Activated T-helper 2 cell treated with anti-CD3 and anti-CD28 coated beads, Interferon-gamma antibody, Interleukin-2, Interleukin-4, amounts not matched to agents 10 μg/mL and 5 μg/mL and 100 μg/mL, durations not matched to agents 14 hours and 24 hours and 36 hours (primary cell): ENCODE measurements at places on chromosomes 1 and 21.

DNA sequence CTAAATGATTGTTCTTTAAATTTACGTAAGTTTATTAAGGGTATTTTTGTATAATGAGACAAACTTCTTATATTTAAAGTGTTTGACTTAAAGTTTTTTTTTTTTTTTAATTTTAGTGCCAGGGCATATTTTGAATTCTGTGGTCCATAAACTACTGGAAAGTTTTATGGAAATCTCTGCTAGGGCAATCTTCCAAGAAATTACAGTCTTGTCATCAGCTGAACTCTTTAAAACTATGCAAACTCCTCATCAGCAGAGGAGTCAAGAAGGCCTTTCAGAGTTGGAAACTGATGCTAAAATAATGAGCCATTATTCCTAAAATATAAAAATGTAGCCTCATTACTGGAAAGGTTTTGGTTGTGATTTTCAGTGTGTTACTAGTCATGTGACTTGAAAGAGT, 1201.9 kb downstream of the BRINP3 start:
- no peak for DNase-seq

DNA sequence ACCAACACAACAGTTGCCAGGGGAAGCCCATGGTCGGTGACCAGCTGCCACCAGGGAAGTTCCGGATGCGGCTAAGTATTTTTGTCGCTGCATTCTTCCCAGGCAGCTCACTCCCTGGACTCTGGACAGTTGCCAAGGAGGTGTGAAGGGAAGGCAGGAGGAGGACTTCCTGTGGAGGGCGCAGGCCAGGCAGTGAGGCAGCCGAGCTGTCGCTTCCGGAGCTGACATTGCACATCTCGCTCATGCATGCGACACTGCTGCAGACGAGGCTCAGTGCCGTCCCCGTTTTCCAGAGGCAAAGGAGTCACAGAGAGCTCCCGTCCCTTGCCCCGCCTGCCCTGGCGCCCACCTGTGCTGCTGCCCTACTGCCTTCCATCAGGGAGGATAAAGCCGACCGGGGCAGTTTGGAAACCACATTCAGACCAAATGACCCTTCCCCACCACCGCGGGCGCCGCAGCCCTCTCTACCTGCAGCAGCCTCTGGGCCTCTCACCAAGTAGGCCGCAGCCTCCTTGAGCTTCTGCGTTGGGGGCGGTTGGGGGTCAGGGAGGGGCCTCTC, 81.4 kb downstream of the NENF start:
- no peak for DNase-seq

- no peak for DNase-seq
Observed at GRCh38 chr1:168634951-168635532, 58.6 kb downstream of the XCL1 start.

- DNase-seq, result no peak
Observed at GRCh38 chr1:77316006-77316405, 34.2 kb downstream of the AK5 start.

DNA sequence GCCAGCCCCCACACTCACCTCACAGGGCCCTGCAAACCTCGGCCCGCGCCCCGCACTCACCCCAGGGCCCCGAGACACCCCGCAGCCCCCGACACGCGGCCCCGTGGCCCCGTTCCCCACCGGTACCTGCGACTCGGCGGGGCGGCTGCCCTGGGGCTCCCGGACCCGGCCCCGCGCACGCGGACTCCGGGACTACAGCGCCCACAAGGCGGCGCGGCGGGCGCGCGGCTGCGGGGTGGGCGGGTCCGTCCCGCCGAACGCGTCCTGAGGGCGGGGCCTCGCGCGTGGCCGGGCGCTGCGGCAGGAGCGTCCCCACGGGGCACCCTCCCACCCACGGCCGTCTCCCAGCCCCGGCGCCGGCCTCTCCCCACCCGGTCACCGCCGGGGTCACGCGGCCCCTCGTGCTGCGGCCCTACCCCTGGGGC, at the start of gene SLC19A1:
Gene SLC19A1 (minus strand): TSS at position 199 of the 425 bp plus-strand sequence. CDS start 4,481 bp downstream, outside the sequence.
- DNase-seq, result peak; percentile 70

GRCh38 chr1:93537924-93538323, 90.0 kb downstream of the FNBP1L start:
- DNase-seq, result no peak

DNA sequence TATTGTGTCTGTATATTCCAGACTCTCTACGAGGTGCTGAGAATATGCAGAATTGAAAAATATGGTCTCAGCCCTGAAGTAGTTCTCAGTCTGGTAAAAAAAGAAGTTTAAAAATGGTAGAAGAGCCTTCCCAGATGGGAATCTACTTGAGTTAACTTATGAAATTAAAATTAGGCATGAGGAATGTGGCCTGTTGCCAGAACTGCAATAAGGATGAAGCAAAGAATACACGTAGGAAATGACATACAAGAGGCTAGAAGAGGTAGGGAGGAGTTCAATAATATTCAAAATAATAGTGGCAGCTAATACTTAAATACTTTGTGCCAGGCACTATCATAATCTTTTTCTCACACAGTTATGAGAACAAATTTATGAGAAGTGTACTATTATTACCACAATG, 6.3 kb downstream of the ASPM start:
- DNase-seq, result no peak

DNA sequence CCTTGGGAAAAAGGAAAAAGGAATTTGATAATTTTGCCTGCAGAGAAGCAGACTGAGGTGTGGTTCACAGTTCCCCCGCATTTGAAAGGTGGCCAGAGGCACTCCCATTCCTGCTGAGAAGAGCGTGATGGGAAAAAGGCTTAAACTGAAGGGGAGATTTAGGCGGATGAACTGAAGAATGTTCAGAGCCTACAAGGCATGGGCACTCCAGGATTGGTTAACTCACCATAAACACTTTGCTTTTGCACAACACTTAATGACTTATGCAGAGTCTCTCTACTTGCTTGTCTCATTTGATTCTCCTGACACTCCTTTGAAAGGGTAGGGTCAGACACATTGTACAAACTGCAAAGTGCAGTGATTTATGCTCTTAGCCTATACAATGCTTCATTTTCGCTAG, 119.6 kb upstream of the RUNX1 start:
- no peak for DNase-seq

GRCh38 chr1:224616756-224617409, 766 bp downstream of the CNIH3 start:
- no peak for DNase-seq

DNA sequence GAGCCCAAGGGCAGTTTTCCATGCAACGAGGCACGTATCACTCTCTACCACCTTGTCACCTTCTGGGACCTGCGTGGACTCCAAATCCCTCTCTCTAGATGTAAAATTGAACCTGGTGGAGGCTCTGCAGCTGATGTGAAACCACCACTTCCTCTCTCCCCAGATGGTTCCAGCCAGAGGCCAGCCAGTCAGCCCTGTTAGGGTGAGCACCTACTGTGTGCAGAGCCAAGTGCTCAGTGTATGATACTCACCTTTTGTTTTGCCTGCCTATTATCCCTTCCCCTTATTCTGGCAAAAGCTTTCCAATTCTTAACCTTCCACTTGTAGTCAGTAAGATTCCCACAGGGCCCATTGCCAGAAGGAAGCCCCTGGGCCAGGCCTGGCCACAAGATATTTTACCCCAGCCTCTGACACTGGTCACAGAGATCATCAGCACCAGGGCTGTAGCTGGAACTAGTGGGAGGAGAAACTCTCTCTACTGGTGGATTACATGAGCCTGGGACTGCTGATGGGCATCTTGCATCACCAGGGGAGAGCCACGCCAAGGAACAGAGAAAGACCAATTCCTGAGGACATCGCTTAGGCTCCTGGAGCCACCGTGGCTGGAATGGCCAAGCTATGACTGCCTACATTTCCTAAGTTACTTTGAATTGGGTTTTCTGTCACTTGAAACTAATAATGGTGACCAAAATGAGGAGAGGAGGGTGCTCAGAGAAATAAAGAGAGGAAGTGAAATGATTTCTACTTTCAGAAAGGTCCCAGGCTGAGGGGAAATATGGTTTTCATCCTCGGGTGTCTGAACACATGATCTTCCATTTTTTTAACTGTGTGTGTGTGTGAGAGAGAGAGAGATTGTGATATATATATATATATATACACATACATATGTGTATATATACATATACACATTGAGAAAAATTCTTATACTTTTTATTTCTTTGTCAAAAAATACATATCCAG, 26.6 kb upstream of the RD3 start:
- DNase-seq, result no peak

DNA sequence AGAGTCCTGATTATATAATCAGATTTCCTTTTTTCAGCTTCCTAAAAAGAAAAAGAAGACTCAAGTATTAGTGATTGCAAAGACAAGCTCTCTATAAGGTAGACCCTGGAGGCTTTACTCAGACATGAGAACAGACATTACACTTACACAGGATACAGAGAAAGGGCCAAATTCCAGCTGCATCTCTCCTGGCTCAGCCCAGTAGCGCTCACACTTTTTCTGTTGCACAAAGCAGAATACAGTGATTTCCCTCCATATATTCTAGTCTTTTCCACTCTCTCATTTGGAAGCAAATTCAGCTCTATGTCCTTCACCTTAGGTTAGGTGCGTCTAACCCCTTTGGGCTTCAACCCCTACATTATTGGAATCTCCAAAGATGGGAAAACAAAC, 15.1 kb downstream of the PTPN22 start:
- no peak for DNase-seq

GRCh38 chr1:56493826-56494225, 85.5 kb downstream of the PLPP3 start:
- no peak for DNase-seq

GRCh38 chr1:58927041-58927721, 143.3 kb upstream of the JUN start:
- DNase-seq, result no peak

DNA sequence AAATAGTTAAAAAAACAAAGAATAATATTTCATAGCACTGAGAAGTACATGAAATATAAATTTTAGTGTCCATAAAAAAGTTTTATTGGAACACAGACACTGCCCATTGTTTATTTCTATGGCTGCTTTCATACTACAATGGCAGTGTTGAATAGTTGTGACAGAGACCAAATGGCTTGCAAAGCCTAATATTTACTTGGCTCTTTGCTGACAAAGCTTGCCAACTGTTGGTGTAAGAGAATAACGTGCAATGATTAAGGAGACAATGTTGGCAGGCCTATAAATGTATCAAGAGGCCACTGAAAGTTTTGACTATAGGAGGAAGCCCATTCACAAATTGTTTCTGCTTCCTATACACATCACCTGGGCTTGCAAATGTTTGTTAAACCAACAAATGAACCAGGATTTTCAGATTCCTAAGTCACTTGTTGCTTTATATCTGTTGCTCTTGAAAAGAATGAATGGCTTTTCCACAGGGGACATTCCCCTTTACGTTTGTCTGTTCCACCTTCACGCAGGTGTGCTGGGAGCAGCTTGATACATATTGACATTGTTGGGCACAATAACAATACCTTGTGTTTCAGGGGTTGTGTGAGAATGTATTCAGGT, 5.5 kb upstream of the ST6GALNAC3 start:
- DNase-seq, result no peak

DNA sequence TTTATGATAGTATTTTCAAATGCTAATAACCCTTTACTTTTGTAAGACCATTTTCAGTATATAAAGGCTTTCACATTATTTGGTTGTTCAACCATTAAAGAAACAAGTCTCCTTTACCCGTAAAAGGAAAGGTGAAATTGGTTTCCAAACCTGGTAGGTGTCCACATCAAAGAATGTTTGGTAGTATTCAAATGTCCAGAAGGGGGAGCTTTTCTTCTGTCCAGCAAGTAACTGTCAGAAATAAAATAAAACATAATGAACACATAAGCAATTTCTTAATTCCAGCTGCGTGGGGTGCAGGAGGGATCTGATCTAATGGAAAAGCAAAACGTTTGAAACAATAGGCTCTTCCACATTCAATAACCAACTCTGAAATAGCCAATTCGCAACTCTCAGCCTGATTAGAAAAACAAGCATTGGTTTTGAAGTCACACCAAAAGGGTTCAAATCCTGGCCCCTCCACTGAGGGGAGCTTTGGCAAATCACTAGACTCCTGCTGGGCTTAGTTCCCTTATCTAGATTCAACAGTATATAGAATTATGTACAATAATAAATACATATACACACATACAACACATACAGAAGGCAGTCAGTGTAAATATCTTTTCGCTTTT, 11.0 kb downstream of the YIPF1 start:
- DNase-seq, result no peak

DNA sequence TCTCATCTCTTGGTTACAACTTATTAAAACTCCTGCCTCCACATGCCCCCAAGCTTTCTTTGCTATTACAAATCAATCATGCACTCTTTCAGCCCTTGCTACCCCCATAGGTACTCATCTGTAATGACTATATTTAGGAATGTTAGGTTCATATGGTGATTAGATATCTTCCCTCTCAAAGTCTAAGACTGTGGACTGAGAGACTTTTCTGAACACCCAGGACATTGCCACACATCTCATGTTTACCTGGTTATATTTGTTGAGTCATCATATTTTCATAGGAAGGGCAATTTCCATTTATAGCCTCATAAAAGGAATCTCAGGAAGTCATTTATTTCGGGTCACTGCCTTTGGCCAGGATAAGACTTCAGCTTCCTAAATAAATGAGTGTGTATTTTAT, 81.5 kb upstream of the LPGAT1 start:
- DNase-seq, result no peak

- DNase-seq, result no peak
Observed at GRCh38 chr1:232669981-232670747, 40.2 kb upstream of the SIPA1L2 start.

DNA sequence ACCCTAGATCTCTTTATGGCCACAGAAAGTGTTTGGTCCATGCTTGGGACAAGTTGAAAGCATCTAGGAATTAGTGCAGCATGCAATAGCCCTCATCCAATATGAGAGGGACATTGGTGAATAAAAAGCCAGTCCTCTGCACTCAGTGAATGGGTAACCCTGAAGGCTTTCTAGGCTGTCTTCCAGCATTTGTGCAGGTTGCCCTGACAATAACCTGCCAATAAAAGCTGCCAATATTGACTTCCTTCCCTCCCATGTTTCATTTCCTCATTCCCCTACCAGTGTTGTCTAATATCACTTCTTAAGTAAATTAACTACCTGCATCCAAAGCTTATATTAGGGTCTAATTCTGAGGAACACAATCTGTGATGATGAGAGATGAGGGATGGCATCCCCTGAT, 563.6 kb upstream of the NEGR1 start:
- DNase-seq, result no peak

GRCh38 chr1:185439727-185440415, 122.8 kb upstream of the IVNS1ABP start:
- peak; percentile 44 for DNase-seq

GRCh38 chr1:8516793-8517556, 199.1 kb downstream of the SLC45A1 start:
- DNase-seq, result no peak

DNA sequence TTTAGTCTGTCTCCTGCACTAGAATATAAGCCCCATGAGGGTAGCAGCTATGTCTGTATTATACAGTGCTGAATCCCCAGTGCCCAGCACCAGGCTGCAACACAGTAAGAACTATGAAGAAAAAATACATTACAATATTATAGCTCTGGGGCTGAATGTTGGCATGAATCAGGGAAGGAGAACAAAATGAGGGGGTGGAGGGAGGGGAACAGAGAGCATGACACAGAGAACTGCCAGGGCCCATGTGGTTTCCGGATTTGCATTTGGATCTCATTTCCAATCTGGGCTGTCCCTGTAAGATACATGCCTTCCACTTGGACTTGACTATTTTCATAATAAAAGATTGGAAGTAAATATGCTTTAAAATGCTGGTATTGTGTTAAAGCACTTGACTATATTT, 35.8 kb downstream of the C1orf198 start:
- DNase-seq, result no peak
